ENCODE measurements at places on chromosomes 12 and 14.

DNA sequence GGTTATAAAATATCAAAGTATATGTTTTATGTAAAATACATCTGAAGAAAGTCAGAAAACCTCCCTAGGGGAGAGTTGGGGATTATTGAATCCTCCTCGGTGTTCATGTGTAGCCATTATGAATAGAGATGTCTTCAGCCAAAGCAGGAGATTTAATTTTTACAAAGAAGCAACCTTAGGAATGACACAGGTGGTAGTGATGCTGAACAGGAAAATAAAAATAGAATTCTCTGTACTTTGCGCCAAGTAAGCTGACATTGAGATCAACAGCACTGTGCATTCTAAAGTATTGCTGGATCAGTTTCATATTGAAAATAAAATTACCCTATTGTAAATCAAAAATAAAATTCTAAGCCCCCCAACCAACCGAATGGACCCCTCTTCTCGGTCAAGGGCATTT lies 132.8 kb upstream of the TRHDE start:
- no peak for DNase-seq

- DNase-seq = no peak
Measured at GRCh38 chr14:90388437-90388836, 8.4 kb upstream of the CALM1 start.

- no peak for DNase-seq
Measured at GRCh38 chr14:51419685-51420084, 179.6 kb downstream of the TMX1 start.

DNA sequence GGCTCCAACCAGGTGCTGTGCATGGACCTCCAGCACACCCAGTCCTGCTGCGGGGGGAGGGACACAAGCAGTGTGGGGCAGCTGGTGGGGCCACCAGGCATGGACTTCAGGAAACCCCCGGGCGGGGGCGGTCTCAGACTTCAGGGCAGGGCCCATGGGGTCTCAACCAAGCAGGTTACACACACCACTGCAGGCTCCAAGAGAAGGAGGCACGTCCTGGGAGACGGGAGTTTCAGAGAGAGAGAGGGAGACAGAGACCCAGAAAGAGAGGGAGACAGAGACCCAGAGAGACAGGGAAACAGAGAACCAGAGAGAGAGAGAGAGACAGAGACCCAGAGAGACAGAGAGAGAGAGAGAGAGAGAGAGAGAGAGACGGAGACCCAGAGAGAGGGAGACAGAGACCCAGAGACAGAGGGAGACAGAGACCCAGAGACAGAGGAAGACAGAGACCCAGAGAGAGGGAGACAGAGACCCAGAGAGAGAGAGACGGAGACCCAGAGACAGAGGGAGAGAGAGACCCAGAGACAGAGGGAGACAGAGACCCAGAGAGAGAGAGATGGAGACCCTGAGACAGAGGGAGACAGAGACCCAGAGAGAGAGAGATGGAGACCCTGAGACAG lies 128.9 kb downstream of the NCOR2 start:
- no peak for DNase-seq

- no peak for DNase-seq
Measured at GRCh38 chr14:56120091-56120691, 2.0 kb downstream of the PELI2 start.

GRCh38 chr12:112261559-112261958 lies 120.7 kb downstream of the HECTD4 start:
- DNase-seq = no peak

DNA sequence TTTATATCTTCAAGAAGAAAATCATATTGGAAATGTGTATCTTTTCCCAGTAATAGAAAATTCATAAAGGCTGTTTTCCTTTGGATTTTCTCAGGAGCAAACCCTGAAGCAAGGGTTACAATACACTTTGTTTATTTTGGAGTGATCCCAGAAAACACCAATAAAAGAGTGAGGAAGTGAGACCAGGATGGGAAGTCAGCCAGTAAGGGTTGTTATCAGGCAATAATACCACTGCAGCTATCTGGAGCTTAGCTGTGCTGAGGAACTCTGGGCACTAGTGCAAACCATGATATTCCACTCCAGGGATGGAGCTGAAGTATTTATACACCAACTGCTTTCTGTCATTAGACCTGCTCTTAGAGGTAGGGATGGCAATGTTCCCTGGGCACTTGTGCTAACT lies 1002.3 kb downstream of the FLRT2 start:
- DNase-seq = no peak

- no peak for DNase-seq
Measured at GRCh38 chr12:46660719-46661109, 165.1 kb downstream of the SLC38A4 start.

- peak; percentile 76 for DNase-seq
Measured at GRCh38 chr12:63420206-63420644, 248.1 kb downstream of the DPY19L2 start.

DNA sequence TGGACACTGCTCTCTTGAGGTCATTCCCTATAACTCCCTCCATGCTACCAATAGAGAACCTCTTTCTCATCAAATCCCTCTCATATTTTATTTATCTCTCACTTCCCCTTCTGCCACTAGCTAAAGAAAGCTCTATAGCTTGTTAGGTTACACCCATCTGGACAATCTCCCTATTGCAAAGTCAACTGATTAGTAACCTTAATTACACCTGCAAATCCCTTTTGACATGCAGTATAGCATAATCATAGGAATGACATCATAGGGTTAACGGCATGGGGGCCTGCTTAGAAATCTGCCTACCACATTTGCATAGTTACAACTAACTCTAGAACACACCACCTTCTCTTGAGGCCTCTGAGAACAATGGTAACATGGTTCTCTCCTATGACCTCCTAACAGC lies 181.2 kb downstream of the EMP1 start:
- DNase-seq = no peak

- peak; percentile 30 for DNase-seq
Measured at GRCh38 chr12:65106948-65107347, 14.2 kb downstream of the WIF1 start.

- DNase-seq = no peak
Measured at GRCh38 chr14:100748403-100748802, 21.7 kb downstream of the DLK1 start.

DNA sequence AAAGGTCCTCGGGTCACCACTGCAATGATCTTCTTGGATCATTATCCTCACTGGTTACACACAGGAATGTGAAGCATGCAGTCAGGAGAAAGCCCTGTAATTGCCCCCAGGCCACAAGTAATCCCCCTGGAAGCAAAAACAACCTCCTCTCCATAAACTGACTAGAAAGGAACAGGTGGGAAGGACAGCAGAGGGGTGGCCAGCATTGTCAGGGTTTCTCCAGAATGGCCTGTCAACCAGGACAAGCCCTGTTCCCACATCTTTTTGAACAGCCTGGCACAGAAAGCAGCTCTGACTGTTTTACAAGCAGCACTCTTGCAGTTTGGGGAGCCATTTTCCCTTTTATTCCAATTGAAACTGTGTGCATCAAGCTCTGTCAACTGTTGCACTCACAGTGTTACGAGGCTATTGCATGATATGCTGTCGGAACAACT lies 36.1 kb downstream of the TMCC3 start:
- no peak for DNase-seq

GRCh38 chr12:94567761-94568160 lies 82.6 kb downstream of the TMCC3 start:
- DNase-seq = no peak

DNA sequence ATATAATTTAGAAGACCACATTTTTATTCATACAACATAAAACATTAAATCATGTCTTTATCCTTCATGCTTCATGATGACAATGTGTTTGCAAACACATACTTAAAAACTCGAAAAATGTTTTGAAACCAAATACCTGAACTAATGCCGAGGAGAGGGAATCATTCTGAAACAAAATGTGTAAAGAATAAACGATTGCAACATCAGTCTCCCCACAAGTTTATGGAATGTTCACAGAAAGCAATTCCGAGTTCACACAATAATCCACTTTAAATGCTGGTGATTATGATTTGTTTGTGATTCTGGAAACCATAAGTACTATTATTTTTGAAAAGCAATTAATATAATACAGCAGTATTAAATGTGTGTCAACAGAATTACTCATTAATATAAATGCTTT lies 84.5 kb upstream of the PDZRN4 start:
- DNase-seq = no peak

DNA sequence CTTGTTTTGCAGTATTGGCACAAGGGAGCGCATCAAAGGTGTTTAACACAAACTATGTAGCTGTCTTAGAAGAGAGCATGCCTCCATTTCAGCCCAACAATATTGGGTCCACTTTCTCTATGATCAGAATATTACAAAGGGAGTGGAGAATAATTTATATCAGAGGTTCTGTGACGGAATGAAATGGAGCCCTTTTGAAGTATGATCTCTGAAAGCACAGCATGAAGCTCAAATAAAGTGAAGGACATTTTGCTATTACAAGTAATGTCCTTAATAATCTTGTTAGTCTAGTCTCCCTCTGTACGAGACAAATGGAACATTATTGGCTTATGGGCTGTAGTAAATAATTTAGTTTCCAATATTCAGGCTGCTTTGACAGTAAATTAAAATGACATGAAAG lies 302.7 kb downstream of the NPAS3 start:
- no peak for DNase-seq

GRCh38 chr14:33359288-33359881 lies 420.7 kb downstream of the NPAS3 start:
- DNase-seq = no peak

DNA sequence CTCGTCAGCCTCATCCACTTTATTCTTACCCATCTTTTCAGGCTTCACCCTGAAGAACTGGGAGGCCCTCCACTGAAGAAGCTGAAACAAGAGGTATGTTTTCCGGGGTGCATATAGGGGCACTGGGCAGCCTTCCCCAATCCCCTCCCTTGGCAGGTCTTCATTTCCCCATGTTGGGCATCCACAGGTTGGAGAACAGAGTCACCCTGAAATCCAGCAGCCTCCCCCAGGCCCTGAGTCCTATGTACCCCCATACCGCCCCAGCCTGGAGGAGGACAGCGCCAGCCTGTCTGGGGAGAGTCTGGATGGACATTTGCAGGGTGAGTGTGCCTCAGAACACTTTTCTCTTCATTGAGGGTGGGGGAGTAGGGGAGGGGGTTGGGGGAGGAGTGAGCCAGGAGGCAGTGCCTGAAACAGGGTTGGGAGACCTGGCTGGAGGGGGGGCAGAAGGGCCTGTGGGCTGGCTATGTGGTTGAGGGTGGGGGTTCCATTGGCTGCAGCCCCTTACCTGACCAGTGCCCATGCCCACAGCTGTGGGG lies 4.0 kb downstream of the NAB2 start:
- no peak for DNase-seq

DNA sequence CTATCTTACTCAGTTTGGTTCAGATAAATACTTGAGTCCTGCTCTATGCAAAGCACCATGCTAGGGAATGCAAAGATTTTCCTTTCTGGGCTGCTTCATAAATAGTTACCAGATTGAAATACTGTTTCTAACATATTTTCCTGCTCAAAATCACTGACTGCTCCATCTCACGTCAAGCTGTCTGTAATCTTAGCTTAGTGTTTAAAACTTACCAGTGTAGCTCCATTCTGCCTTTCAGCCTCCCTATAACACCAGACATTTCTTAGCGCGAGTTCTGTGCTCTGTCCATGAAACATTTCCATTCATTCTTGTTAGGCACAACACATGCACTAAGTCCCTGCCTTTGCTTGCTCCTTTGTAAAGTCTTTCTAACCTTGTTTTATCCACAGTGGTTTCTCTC lies 129.4 kb downstream of the NPAS3 start:
- DNase-seq = no peak

DNA sequence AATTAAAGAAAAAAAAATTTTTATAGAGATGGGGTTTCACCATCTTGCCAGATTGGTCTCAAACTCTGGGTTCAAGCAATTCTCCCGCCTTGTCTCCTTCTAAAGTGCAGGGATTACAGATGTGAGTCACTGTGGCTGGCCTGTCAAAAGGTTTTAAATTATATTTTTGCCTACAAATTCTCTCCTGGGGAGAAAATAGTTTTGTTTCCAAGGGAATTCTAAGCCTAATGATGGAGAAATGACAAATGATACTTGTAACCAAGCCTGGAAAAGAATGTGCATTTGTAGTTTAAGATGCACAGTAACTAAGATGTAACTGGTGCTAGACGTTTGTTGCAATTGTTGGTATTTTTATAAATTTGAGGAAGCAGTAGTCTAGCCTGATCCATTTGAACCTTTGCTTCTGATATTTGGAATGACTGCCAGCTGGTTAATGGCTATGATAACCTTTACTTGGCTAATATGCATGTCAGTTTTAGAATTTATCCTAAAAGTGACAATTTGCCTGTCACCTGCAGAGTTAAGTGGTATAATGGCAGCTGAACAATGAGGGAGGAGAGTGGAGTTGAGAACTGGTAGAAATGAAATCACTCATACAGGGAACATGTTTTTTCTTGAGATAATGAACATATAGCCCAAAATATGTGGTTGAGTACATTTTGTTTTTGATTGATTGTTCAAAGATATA lies 148.0 kb downstream of the FUT8 start:
- DNase-seq = no peak

GRCh38 chr12:110590806-110591326 lies 7.7 kb upstream of the PPTC7 start:
- DNase-seq = no peak

GRCh38 chr14:52272375-52272774 lies 4.9 kb downstream of the PTGDR start:
- DNase-seq = peak; percentile 37

DNA sequence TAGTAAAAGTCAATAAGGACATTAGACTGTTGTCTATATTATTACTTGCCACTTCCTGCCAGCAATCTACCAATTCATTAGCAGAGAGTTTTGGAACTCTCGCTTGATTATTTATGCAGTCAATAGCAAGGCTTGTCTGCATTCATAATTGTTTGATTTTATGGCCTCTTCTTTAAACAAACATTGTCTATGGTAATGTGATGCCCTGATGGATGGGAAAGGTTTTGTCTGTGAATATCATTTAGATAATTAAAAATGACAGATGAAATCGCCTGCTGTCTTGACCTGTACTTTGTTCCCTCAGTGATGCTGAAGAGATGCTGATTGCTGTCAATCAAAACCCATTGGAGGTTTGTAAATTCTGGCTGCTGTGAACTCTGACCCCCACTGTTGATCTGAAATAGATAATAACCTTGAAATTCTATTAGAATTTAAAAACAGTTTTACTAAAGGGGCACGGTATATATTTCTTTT lies 455.3 kb downstream of the NPAS3 start:
- no peak for DNase-seq

GRCh38 chr12:121580959-121581685 lies at the start of gene KDM2B:
TSS of gene KDM2B (minus strand) at chr12:121581023. CDS start at chr12:121580911, 112 bp downstream.
- DNase-seq = peak; percentile 54

GRCh38 chr12:93879476-93880421 lies 202.6 kb downstream of the CRADD start:
- DNase-seq = no peak

DNA sequence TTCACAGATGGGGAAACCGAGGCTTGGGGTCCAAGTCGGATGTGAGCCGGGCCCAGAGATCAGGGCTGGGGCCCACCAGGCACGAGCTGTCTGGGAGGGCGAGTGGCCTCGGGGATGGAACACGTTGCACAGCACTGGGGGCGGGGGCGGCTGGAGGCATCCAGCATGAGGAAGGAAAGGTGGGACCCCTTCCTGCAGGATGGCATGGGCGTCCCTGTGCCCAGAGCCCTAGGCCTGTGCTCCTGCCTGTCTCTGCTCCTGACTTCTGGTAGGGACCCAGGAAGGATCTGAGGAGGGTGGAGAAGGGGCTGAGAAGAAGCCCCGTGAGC lies 183.4 kb downstream of the KIF26A start:
- DNase-seq = no peak

GRCh38 chr14:24978862-24979724 lies 70.9 kb downstream of the STXBP6 start:
- DNase-seq = no peak

Measured in COLO829 (cell line).